ENCODE measurements at places on chromosomes 2 and 18.

- no peak for DNase-seq
These were observed at the start of gene SP140 for GRCh38 chr2:230225486-230225885. Gene SP140 (plus strand): TSS chr2:230225736. CDS start chr2:230225845, 109 bp downstream.

DNA sequence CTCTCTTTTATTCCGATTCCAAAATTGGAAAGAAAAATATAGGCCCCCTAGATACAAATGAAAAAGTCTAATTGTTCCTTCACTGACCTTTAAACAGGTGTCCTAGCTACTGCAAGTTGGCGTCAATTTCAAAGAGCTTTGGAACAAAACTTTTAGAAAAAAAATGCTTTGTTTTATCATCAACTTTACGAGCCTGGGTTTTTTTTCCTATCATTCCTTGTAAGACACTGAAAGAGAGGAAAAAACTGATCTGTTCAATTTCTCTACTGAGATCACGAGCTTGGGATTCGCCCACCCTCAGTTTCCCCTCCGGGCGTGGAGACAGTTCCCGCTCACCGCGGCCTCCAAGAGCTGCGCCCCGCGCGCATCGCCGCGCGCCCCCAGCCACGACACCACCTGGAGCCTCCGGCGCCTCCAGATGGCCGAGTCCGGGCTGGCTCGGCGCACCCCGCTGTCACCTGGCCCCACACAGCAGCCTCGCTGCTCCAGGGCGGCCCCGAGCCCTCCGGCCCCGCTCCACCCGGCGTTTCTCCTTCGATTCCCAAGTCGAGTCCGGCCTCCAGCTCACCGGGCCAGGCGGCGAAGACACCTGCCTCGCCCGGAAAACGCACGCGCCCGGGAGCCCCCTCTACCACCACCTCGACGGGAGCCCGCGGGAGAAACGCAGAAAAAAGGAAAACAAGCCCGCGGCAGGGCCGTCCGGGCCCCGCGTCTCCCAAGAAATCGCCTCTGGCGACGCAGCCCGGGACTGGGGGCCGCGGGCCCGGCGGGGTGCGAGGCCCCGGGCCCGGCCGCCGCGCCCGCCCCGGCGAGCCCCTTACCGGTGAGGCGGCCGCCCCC, 656 bp downstream of the TBC1D8 start:
- DNase-seq, result peak; percentile 69

GRCh38 chr18:3481696-3482210, 31.8 kb downstream of the TGIF1 start:
- DNase-seq, result peak; percentile 75

- DNase-seq, result no peak
These were observed 9.0 kb upstream of the SCN9A start for GRCh38 chr2:166384774-166385173.

GRCh38 chr2:135317375-135317774, 213.6 kb downstream of the ZRANB3 start:
- no peak for DNase-seq

GRCh38 chr18:366466-367061, 98.7 kb upstream of the THOC1 start:
- peak; percentile 18 for DNase-seq

DNA sequence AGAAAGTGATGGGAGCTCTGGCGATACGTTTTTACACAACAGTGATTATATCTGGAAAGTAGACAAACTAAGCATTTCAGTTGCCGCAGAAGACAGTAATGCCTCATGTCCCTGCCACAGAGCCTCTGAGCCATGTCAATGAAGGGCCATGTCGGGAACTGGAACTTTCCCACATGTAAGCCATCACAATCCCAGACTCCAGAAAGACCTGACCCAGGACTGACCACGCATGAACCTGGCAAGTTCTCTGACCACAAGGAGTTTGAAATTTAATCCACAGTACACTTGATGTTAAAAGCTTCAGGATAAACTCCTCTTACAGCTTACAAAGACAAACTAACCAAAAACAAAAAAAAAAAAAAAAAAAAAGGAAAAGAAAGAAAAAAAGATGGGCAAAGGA, 267.3 kb downstream of the SLC8A1 start:
- DNase-seq, result no peak

DNA sequence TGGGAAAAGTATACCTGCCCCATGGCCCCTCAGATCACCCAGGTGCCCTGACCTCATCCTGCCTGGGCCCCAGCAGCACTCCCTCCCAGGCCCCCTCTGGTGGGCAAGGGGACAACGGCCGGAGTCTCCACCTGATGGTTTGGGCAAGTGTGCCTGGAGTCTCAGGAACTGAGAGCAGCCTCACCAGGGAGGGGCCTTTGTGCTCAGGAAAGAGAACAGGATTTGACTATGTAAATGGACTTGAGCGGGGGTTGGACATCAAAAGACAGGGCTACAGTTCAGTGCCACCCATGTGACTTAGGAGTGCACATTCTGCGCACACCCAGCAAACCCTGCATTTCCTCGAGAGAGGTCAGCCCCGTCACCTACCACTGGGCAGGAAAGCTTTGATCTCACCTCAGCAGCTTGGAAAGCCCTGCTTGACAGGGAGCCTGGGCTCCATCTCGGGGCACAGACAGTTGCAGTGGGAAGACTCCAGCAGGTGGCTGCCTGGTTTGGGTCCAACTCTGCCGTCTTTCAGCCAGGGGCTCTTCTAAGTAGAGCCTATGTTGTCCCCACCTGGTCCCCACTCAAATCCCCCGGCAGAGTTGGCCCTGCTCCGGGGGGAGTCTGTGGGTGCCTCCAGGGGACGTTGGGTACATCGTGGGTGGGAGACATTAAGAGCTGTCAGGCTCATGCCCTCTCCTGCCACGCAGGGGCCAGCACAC, 3.3 kb downstream of the INPP5D start:
- peak; percentile 73 for DNase-seq

GRCh38 chr2:203732953-203733510, 26.6 kb downstream of the CD28 start:
- no peak for DNase-seq

GRCh38 chr18:29512761-29513160, 1335.8 kb upstream of the CDH2 start:
- no peak for DNase-seq

DNA sequence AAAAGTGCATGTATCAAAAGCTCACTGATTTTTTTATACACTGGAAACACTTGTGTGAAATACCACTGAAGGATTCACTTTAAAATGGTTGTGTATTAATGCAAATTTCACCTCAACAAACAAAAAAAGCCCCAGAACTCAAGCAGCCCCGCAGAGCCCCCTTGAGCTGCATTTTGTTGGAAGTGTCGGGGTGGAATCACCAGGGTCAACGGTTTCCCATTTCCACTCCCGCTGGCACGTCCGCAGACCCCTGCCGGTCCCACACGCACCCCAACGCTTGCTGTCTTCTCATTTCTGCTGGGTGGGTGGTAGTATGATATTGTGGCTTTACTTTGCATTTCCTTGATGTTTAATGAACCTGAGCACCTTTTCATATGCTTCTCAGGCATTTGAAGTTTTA, 239.7 kb downstream of the FAM210A start:
- peak; percentile 2 for DNase-seq

- DNase-seq, result no peak
These were observed 414.9 kb downstream of the CDH2 start for GRCh38 chr18:27762054-27762453.

- DNase-seq, result no peak
These were observed 80.1 kb upstream of the SMAD7 start for GRCh38 chr18:49030692-49031443.

DNA sequence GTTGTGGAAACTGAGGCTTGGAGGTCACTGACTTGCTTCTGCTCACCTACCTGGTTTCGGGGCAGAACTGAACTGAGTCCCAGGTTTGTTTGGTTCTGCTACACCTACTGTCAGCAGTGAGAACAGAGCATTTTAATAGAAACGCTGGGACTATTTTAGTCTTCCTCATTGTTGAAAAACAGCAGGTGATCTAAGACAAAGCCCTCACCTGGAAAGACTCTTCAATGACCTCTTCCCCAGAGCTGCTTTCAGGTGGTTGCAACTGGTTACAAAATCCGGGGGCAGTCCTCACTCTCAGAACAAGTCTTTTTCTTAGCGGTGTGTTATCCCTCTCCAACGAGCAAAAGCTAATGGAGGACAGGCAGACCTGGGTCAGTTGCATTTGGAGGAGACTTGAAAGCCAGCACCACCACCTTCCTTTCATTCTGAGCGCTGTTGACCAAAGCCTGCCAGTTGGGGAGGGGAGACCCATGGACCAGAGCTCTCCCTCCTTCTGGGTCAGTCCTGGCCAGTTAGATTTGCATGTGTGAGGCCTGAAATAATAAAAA, 217.0 kb downstream of the NCK2 start:
- DNase-seq, result peak; percentile 31

- DNase-seq, result no peak
These were observed 13.5 kb upstream of the DOK6 start for GRCh38 chr18:69387186-69387585.

DNA sequence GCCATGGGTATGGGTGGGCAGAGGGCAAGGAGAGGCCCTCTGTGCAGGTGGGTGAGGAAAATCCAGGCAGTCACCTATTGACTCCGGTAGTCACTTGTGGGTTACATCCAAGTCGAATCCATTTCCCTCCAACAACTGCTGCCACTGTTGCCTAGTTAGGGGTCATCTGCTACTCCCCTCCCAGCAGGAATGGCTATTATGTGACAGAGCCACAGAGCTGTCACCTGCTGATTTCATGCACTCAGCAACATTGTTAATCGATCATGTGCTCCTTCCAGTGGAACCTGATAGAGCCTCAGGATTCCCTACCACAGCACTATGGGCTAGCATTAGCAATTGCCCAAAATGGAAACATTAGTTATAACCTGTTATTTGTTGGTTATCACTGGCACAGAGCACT, 31.4 kb downstream of the POLR1A start:
- DNase-seq, result no peak

- no peak for DNase-seq
These were observed 90.9 kb downstream of the COL5A2 start for GRCh38 chr2:189088591-189089205.

DNA sequence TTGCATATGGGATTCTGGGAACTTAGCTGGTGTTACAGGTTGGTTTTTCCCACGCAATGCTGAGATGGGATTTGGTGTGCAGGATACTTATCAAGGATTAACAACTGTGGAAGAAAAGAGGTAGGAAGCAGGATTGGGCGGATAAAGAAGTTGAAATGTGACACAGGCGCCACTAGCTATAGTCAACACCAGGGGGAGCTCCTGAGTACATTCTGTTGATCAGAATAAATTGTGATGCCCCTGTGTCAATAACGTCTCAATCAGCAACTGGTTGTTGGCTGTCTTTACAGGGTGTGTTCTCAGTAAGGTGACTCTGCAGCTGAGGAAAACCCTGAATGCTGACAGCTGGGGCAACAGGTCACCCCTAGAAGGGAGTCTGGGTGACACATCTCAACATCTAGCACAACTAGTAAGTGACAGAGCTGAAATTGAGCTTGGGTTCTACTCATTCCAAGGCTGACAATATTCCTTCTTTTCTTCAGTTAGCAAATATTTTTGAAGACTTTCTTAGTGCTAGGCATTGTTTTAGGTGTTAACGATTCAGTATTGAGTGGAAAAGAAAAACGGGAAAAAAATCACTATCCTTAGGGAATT, 143.0 kb downstream of the ARL6IP6 start:
- DNase-seq, result peak; percentile 77

DNA sequence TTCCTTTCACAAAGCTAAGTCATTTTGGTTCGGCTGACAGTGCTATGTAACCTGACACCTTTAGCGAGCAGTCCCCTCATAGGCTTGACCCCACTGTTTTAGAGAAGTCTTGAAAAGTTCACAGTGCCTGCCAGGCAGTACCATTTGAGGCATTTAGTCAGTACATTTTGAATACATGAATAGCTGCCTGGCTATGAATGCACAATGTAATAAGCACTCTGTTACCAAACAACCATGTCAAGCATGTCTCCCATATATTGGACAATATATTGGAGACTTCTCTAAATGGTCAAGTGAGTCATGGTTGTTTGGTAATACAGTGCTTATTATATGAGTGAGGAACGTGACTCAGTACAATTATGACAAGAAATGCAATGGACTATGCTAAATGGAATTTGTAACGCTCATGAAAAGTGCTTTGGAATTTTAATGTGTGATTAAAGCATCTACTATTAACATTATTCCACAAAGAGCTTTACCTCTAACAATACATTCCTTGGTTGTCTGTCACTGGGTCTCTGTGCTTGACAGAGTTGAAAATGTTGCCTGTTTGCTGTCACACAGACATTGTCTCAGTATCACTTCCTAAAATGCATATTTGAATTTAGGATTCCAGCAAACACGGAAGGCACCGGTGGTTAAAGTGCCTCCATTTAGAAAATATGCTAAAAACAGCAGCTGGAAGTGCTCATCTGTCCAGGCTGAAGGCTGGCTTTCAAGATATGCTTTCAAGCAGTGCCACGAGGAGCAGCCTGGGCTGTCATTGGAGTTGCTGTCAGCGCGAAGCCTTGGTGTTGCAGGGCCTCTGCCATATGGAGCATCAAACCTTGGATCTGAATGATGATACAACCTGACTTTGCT, 458.6 kb downstream of the FBXO15 start:
- DNase-seq, result peak; percentile 41

GRCh38 chr2:199757233-199757870, 93.6 kb downstream of the FTCDNL1 start:
- DNase-seq, result no peak

DNA sequence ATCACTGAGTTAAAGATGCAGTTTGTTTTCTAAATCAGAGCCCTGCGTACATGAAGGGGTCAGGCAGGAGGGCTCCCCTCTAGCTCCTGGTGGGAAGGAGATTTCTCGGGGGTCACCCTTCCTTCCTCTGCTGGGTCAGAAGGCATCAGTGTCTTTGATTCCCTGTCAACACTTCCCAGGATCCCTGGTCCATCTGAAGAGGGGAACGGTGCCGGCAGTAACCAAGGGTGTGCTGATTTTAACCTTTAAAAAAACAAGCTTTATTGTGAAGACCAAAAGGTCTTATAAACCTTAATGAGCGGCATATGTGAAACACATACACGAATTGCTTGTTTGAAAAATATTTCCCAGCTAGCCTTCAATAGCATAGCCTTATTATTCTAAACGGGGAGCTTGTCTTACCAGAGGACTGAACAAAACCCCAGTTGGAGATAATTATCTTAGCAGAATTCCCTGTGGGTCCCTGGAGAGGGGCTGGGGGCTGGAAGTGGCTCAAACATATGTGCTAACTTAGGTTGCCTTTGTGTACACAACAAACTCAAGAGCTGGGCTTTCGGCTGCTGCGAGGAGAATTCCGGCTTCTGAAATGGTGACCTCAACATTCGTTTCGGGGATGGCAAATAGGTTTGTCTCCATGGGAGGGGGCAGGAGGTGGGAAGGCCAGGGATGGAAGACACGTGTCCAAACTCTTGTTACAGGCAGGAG, 114.9 kb upstream of the MYCN start:
- DNase-seq, result no peak

GRCh38 chr18:24506175-24506574, 45.7 kb downstream of the HRH4 start:
- no peak for DNase-seq
